T-helper 17 cell (primary cell): ENCODE measurements at places on chromosomes 3 and 15. TPM values are rescaled to one million over a fixed set of nuclear protein-coding genes. Genes with fewer than 3 reads are reported as not detected.

GASK1A gene
- total RNA-seq = not detected

SLC6A1 gene
- not detected for total RNA-seq

SLC28A2 gene
- total RNA-seq = not detected

DLL4 gene
- not detected for total RNA-seq

FRMD5 gene
- not detected for total RNA-seq

SOX14 gene
- total RNA-seq = not detected

CCDC54 gene
- not detected for total RNA-seq

C3orf70 gene
- not detected for total RNA-seq

FOXB1 gene
- total RNA-seq = 0.22 TPM

SENP8 gene
- total RNA-seq = 0.31 TPM
